ENCODE measurements at places on chromosomes 16 and 17. TPM values are rescaled to one million over a fixed set of nuclear protein-coding genes. Genes with fewer than 3 reads are reported as not detected.
A peak's percentile ranks its signal among the peaks of the same experiment; 100 is the strongest.

- peak; percentile 47 for DNase-seq
- no peak overlapping the region for H3K27ac ChIP-seq
- H3K4me1 ChIP-seq = peaks cover 13% of the 10 kb centered on the region
- H3K4me3 ChIP-seq = no peak overlapping the region
- no peaks in the 10 kb centered on the region for H3K27me3 ChIP-seq
- no peaks in the 10 kb centered on the region for H3K36me3 ChIP-seq
Observed at GRCh38 chr16:66441586-66442375, 14.7 kb downstream of the BEAN1 start.

DNA sequence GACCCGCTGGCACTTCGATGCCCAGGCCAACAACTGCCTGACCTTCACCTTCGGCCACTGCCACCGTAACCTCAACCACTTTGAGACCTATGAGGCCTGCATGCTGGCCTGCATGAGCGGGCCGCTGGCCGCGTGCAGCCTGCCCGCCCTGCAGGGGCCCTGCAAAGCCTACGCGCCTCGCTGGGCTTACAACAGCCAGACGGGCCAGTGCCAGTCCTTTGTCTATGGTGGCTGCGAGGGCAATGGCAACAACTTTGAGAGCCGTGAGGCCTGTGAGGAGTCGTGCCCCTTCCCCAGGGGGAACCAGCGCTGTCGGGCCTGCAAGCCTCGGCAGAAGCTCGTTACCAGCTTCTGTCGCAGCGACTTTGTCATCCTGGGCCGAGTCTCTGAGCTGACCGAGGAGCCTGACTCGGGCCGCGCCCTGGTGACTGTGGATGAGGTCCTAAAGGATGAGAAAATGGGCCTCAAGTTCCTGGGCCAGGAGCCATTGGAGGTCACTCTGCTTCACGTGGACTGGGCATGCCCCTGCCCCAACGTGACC, 5.0 kb downstream of the WFIKKN2 start:
- no peak for DNase-seq
- no peak overlapping the region for H3K27ac ChIP-seq
- peaks cover 6% of the 10 kb centered on the region for H3K27me3 ChIP-seq
- H3K4me3 ChIP-seq = no peak overlapping the region

DNA sequence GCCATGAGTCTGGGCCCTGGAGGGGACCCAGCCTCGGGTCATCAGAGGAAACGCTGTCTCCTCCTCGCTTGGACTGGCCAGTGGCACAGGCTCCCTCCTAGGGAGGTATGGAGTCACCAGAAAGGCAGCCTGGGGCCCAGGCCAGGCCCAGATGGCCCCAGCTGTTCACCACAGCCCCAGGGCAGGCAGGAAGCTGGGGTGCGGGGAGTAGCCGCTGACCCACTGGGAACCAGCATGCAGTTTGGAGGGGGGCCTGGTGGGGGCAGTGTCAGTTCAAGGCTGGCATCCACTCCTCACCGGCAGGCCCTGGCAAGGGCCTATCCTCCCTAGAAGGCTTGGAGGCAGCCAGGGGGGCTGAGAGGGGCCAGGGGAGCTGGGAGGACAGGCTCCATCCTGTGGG, 48.8 kb downstream of the SDK2 start:
- peaks cover 97% of the 10 kb centered on the region for H3K27me3 ChIP-seq
- H3K27ac ChIP-seq = no peak overlapping the region

- H3K27me3 ChIP-seq = peaks cover 44% of the 10 kb centered on the region
- H3K27ac ChIP-seq = no peak overlapping the region
- H3K36me3 ChIP-seq = no peaks in the 10 kb centered on the region
- H3K4me3 ChIP-seq = no peak overlapping the region
- DNase-seq = no peak
- H3K4me1 ChIP-seq = no peaks in the 10 kb centered on the region
Observed at GRCh38 chr17:6124856-6125255, 54.7 kb downstream of the WSCD1 start.

DNA sequence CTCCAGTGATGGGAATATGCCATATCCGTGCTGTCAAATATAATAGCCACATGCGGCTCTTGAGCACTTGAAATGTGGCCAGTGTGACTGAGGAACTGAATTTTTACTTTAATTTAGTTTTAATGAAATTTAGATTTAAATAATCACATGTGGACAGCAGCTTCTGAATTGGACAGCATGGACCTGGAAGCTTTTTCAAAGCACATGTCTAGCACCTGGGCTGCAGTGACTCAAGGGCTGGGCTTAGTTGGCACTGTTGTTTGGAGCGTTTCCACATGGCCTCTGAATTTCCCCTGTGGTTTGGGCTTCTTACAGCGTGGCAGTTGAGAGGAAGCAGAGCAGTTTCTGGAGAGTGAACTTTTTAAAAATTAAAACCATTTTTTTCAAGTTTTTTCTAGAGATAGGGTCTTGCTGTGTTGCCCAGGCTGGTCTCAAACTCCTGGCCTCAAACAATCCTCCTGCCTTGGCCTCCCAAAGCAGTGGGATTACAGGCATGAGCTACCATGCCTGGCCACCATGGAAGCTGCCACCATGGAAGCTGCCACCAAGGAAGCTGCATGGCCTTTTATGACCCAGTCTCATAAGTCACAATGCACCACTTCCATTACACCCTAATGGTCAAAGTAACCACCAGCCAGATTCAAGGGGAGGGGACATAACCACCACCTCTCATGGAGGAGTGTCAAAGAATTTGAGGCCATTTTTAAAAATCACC, 6.7 kb upstream of the TOB1 start:
- H3K4me1 ChIP-seq = peaks cover 20% of the 10 kb centered on the region
- no peak for DNase-seq
- no peaks in the 10 kb centered on the region for H3K27me3 ChIP-seq
- H3K36me3 ChIP-seq = no peaks in the 10 kb centered on the region
- no peak overlapping the region for H3K27ac ChIP-seq

DNA sequence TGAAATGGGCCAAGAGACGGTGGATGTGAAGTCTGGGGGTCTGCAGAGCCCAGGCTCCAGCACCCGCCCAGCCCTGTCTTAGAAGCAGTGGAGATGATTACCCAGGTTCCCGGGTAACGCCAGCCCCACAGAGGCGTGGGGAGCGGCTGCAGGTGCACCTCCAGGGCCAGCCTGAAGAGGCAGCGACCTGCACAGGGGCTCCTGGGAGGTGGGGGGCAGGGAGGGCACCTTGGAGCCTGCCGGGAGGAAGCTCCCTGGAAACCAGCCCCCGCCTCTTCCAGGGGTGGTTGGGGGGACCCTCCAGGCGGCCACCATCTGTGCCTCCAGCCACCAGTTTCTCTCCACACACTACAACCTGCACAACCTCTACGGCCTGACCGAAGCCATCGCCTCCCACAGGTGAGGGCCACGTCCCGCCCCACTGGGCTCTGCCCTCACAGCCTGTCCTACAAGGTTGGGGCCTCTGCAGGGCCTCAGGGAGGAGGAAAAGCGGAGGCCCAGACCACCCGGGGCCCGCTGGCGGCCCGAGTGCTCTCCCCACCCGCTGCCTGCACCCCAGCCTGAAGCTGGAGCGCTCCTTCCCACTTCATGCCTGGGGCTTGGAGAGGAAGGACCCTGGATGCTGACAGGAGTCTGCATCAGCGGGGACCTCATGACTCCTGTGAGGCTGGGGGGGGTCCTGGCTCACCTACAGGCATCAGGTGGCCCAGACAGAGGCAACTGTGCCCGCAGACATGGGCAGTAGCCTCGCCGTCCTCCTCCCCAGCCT, 10.5 kb downstream of the GAA start:
- H3K4me3 ChIP-seq = no peak overlapping the region
- no peak for DNase-seq
- H3K27ac ChIP-seq = no peak overlapping the region
- H3K27me3 ChIP-seq = no peaks in the 10 kb centered on the region
- no peaks in the 10 kb centered on the region for H3K36me3 ChIP-seq

- H3K36me3 ChIP-seq = no peaks in the 10 kb centered on the region
- DNase-seq = no peak
- no peaks in the 10 kb centered on the region for H3K27me3 ChIP-seq
- H3K4me3 ChIP-seq = no peak overlapping the region
Observed at GRCh38 chr17:72970797-72971196, 121.7 kb downstream of the SLC39A11 start.

- no peaks in the 10 kb centered on the region for H3K4me1 ChIP-seq
- H3K36me3 ChIP-seq = no peaks in the 10 kb centered on the region
- no peak for DNase-seq
- no peak overlapping the region for H3K27ac ChIP-seq
Observed at GRCh38 chr17:12429116-12429515, 236.6 kb upstream of the MYOCD start.

DNA sequence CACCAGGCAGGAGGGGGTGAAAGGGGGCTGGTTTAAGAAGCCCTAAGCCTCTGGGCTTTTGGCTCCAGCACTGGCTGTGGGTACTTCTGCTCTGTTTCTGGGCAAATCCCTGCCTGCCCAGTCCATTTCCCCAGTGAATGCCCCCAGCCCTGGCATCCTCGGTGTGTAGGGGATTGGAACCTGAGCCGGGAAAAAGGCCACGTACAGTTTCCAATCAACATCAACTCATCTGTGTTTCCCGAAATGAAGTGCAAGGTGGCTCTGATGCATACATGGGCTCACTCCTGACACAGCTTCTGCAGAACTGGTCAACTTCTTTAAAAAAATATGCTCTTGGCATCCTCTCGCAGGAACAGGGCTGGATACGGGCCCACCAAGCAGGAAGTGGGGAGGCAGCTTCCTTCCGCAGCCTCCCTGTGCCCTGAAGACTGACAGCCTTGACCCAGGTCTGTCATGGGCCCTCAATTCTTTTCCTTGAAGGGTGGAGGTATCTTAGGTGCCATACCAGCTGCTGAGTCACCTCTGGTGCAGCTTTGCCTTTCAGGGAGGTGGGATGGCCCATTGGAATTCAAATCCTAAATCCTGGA, 73.3 kb downstream of the N4BP1 start:
- H3K36me3 ChIP-seq = no peaks in the 10 kb centered on the region
- no peak overlapping the region for H3K27ac ChIP-seq
- DNase-seq = no peak

- H3K4me3 ChIP-seq = no peak overlapping the region
- peaks cover 18% of the 10 kb centered on the region for H3K4me1 ChIP-seq
- no peaks in the 10 kb centered on the region for H3K27me3 ChIP-seq
- peak; percentile 47 for DNase-seq
Observed at GRCh38 chr17:5832886-5833285, 237.3 kb upstream of the WSCD1 start.

- H3K36me3 ChIP-seq = peaks cover 41% of the 10 kb centered on the region
- H3K4me3 ChIP-seq = peak overlapping the region; percentile 68
- H3K4me1 ChIP-seq = peaks cover 33% of the 10 kb centered on the region
- no peaks in the 10 kb centered on the region for H3K27me3 ChIP-seq
Observed at GRCh38 chr16:30740364-30741251, 7.6 kb upstream of the PHKG2 start.

DNA sequence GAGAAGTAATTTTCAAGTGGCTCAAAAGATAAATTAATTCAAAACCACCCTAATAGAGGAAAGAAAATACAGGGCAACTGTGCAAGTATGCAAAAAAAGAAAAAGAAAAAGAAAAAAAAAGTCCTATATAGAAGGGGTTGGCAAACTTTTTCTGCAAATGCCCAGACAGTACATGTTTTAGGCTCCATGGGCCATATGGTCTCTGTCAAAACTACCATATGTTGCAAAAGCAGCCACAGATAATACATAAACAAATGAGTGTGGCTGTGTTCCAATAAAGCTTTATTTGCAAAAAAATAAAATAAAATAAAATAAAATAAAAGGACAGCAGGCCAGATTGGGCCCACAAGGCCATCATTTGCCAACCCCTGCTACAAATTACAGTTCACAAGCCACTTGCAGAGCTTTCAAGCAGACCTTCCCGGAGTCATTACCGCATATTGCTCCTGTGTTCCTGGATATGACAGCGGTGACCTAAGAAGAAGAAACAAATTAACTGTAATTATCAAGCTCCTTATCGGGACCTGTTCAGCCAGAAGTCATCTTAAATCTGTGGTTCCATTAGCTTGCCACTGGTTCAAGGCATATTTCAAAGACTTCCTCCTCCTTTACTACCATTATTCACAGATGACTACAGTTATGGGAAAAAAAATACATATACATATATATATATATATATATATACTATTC, 15.9 kb downstream of the ZC3H7A start:
- no peaks in the 10 kb centered on the region for H3K27me3 ChIP-seq
- no peaks in the 10 kb centered on the region for H3K4me1 ChIP-seq
- H3K36me3 ChIP-seq = peaks cover 12% of the 10 kb centered on the region
- no peak for DNase-seq
- no peak overlapping the region for H3K27ac ChIP-seq

DNA sequence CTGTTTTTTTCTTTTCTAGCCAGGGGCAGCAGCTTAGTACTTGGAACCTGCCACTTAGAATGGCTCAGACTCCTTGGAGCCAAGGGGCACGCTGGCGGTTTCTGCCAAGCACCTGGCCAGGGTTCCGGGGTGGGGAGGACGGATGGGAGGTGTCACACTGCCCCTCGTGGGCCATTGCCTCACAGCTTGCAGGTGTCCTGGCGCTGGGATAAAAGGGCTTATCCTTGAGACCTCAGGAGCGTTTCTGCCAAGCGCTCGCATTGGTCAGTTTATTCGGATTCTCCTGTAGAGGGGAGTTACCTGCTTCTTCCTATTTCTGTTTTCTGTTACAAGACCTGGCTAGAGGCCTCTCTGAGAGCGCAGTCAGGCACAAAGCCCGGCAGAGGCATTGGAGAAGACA, 234.6 kb downstream of the MSI2 start:
- no peaks in the 10 kb centered on the region for H3K4me1 ChIP-seq
- no peaks in the 10 kb centered on the region for H3K36me3 ChIP-seq
- no peak for DNase-seq

CACNB1 gene
- 26.0 TPM for total RNA-seq

CHTF18 gene
- total RNA-seq = 77.8 TPM

QRICH2 gene
- total RNA-seq = 3.3 TPM

RCVRN gene
- not detected for total RNA-seq

DNASE1L2 gene
- total RNA-seq = 7.3 TPM
